ENCODE measurements at places on chromosomes 7 and 10.

DNA sequence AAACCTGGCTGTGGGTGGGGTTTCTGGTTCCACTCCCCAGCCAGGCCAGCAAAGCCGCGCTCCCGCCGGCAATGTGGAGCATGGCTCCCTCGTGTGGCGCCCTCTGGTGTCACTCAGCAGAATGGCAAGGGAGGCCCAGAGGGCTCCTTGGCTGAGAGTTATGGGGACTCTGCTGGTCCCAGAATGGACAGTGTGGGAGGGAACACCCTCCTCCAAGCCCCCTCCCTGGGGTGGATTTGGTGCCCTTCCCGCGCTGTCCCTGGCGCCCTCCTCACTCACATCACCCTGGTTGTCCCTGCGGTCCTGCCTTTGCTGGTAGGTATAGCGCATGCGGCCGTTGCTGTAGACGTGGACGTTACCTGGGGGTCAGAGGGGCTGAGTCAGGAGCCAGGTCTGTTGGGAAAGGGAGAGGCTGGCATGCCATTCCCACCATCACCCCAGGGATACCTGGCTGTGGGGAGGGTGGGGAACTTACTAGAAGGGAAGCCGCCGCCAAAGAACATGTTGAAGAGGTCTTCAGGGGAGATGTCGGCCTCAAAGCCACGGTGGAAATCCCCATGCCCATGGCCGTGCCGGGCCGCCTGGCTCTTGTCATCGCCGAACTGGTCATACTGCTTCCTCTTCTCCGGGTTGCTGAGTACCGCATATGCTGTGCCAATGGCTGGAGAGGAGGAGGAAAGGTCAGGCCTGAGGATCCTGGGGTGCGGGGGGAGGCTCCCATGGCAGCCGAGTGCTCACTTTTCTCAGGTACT is 14.0 kb downstream of the DNAJB12 start:
- no peak for DNase-seq

DNA sequence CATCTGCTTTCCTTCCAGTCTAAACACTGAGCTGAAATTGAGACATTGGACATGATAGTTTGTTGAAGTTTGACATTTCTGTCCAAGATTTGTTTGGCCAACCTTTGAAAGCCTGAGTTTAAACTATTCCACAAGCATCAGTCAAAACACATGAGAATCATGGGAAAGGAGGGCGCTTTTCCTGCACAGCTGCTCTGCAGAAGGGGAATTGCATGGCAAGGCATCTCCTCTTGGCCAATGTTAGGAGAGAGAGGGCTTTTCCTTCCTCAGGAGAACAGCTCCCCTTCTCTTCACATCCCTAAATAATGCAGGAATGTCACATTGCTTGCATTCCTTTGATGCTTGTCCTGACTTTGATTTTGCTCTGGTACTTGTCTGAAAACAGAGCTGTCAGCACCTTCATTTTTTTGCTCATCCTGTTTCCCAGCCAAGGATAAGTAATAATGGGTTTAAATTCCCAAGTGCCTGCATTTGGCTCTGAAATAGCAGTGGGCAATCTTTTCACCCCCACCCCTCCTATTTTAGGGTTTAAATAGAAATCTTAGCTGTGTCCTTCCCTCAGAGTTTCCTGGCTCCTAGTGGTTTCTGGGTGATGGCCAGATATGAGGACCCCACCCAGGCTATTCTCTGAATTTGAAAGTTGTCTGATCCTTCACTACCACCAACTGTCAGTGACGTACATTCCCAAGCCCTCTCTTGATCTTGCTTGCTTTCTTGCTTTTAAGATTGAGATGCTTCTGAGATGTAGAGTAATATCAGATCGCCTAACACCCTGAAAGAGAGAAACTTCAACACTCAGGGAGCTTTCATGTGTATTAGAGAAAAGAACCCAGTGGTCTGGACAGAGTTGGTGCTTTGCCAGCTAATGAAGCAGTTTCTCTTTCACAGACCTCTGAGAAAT is 75.2 kb upstream of the NPVF start:
- no peak for DNase-seq

- no peak for DNase-seq
These were observed 189.0 kb upstream of the SH2B2 start for GRCh38 chr7:102097601-102098161.

DNA sequence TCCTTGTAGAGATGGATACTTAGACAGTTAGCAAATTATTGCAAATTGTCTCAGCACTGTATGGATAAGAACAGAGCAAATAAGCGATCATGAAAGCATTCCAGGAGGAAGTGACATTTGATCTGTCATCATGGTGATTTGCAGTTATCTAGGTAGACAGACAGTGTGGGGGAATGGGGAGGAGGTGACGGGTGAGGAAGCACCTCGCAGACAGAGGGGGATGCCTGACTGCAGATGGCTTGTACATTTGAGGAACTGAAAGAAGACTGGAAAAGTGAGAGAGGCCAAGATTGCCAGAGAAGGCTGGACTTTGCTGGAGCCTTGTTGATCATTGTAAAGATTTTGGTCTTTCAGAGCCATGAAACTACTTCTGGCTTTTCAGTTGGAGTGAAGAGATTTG is 318.2 kb upstream of the CELF2 start:
- no peak for DNase-seq

DNA sequence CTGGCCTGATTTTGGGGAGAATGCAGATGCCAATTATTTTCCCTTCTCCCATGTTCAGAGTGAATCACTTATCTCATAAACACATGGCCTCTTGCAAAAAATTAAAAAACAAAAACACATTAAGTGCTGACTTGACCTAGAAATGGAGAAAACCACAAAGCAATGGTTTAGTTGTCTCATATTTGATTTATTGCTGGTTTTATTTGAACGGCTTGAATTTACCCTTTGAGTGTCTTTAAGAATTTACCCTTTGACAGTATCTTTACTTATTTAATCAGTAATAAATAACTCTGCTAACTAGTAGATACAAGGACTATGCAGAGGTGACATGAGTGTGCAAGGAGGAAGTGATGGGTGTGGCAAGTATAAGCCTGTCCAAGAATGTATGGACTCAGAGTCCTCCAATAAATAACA is 68.1 kb upstream of the GSDME start:
- no peak for DNase-seq

- no peak for DNase-seq
These were observed 33.8 kb downstream of the GALNT17 start for GRCh38 chr7:71165708-71166107.

DNA sequence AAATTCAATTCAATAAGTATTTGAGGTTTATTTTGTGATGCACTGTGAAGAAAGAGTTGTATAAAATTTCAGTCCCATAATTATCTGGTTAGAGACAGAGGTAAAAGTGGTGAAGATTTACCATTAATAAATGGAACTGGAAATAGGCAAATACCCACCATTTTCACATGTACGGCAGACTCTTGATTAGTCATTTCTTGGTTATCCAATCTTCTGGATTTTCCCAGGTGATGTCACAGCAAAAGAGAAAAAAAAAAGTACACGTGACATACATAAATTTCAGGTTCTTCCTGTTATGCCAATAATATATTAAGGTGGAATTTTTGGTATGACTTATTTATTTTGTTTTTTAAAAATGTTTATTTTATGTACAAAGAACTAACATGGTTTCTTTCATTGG is 26.8 kb downstream of the NT5C3A start:
- no peak for DNase-seq

DNA sequence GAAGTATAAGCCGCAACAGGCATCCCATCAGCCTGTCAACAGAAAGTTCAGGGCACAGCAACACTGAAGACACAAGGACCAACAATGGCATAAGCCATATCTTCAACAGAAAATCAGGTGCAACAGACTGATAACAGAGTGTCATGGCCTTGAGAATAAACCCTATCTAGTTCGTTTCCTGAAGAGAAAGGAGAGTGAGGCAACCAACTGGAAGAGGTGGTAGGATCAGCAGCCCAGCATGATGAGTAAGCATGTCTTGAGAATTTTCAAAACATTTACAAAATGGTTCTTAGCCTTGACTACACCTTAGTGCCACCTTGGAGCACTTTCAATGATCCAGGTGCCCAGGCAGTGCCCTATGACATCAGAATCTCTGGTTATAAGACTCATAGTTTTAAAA is 290.2 kb upstream of the SEMA3C start:
- DNase-seq, result no peak

DNA sequence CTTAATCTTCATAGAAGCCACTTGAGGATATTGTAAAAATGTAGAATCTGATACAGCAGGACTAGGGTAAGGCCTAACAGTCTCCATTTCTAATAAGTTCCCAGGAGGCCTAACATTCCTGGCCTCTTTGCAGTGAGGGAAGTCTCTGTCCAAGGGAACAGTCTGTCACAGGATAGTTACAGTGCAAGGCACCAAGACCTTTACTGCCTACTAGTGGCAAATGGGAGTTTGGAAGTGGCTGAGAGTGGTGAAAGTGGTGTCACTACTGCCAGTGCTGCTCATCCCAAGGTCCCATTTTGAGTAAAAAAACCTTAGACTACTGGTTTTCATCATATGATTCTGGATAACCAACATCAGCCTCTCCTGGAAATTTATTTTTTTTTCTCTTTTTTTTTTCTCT is 619.5 kb upstream of the SEMA3D start:
- no peak for DNase-seq

DNA sequence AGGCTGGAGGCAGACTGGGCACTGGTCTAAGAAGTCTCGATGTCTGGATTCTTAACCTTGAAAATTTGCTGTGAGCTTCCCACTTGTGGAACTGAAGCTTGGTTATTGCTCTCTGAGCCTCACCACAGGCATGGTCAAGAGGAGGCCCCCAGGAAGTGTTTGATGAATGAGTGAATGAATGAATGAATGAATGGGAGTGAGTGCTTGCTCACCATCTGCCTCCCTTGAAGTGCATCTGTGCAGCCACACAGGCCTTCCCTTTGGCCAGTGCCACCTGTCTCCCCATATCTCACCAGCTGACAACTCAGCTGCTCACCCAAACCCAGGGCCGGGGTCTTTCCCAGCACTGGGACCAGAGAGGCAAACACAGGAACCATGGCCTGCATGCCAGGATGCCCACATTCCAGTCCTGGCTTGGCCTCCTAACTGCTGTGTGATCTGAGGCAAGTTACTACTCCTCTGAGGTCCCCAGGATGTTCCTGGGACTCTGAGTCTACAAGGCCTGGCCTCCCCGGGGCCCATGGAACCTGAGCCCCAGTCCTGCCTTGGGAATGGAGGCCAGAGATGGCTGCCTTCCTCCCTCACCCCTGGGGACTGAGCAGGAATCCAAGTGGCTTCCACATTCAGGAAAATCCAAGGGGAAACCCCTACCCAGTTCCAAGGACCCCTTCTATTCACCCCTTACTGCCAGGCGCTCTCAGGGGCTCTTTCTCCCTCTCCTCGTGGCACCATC is 51.4 kb upstream of the SLC29A3 start:
- no peak for DNase-seq

- no peak for DNase-seq
These were observed 24.7 kb upstream of the DIP2C start for GRCh38 chr10:714214-714613.

- peak; percentile 55 for DNase-seq
These were observed 88.3 kb downstream of the CABCOCO1 start for GRCh38 chr10:61750943-61751471.

- DNase-seq, result no peak
These were observed 22.0 kb downstream of the ADRA2A start for GRCh38 chr10:111098679-111099437.

GRCh38 chr7:19783541-19783940 is 10.1 kb upstream of the TMEM196 start:
- DNase-seq, result no peak

- no peak for DNase-seq
These were observed 1087.1 kb upstream of the POT1 start for GRCh38 chr7:126016722-126017121.

GRCh38 chr7:30901856-30902255 is 9.8 kb upstream of the AQP1 start:
- no peak for DNase-seq

- no peak for DNase-seq
These were observed 70.1 kb downstream of the CHCHD3 start for GRCh38 chr7:133011746-133012145.

- DNase-seq, result no peak
These were observed 90.9 kb downstream of the TPST1 start for GRCh38 chr7:66296001-66296521.

- no peak for DNase-seq
These were observed 169.3 kb downstream of the FAM107B start for GRCh38 chr10:14605231-14605925.

DNA sequence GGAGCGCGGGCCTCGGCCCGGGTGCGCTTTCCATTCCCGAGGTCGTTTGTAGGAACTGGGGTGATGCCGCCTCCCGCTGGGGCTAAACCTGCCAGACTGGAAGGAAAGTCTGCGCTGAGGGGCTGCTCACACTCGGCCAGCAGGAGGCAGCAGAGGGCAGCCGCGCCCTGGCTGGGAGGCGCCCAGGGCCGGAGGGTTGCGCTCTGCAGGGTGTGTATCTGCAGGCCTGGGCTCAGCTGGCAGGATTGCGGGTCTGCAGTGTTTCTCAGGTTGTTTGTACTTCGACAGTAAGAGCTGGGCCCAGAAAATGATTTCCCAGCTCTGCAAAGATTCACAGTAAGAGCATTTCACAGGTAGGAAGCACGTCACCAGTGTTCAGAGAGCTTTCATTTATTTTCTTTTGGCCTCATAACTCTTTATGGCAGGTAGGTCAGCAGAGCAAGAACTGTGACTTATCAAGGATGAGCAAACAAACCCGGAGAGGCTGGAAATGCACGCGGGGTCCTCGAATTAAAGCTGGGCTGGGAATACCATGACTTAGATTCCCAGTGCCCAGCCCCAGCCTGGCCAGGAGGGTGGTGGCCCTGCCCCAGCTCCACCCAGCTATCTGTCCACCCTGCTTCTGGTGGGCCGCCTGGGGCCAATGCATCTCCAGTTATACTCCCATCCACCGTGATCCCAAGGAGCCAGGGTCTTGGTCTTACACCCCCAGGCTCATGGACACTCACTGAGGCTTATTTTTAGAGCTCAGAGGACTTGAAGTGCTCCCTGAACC is 15.2 kb upstream of the PPP2R2D start:
- peak; percentile 56 for DNase-seq

GRCh38 chr10:14008740-14009080 is 322.0 kb downstream of the FRMD4A start:
- no peak for DNase-seq

DNA sequence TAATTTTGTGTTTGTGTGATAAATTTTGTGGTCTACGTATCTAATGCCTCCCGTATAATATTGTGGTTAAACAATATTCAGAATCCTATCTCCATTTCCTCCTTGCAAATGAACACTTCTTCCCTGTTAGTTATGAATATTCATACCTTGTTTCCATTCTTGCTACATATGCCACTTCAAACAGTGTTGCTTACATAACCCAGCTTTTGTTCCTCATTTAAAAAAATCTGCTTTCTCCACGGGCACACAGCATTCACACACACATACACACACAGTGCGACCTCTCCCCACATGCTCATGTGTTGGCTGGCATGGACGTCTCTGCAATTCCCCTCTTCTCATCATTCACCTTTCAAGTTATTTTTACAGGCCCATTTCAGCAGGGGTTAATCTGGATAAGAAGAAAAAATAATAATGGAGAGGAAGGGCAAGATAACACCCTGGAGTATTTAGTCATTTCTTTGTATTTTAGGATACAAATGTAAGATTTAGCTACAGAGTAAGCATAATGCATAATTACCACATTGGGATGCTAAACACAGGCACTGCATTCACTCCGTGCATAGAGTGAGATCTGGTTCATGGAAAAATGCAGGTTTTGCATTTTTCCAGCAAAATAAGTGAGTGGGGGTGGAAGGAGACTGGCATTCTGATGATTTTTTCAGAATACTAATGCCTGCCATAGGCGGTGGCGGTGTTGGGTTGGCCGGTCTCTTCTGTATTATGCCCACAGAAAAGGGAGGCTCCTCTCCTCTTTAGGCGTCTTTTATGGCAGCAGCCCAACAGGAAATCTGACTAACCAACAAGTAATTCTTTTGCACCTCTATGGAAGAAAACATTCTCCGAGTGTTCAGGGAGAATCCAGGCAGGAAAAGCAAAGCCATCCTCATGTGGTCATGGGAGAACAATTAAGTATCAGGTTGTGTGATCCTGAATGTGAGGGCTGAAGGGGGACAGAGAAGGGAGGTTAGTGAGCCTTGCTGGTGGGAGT is 31.7 kb upstream of the ELMO1 start:
- DNase-seq, result no peak
